Activated CD4-positive, alpha-beta T cell treated with anti-CD3 and anti-CD28 coated beads for 4 hours (primary cell): ENCODE measurements at places on chromosomes 4 and X.

DNA sequence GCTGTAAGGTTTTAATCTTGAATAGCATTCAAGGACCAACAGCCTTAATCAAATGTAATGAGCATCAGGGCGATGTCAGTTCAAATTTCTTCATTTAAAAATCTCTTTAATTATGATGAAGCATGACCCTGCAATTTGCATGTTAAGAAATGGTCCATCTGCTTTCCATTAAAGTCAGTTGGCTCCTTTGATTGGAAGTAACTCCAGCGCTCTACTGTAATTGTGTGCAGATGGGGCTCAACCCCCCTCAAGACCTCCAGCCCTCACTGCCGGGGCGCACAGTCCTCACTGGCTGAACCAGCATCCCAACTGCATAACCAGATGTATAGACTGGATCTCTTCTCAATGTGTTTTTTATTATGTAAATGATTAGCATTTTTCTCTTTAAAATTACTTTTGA, 126.9 kb downstream of the VCX3B start:
- DNase-seq: no peak

GRCh38 chrX:105109936-105110335, 110.6 kb downstream of the TEX13A start:
- DNase-seq: no peak

- DNase-seq: no peak
These were observed at the start of gene PF4V1 for GRCh38 chr4:73853246-73853704. PF4V1 (plus strand) TSS chr4:73853296; CDS start chr4:73853363, 67 bp downstream.

GRCh38 chrX:110966839-110967238, 129.2 kb upstream of the PAK3 start:
- no peak for DNase-seq
